ENCODE measurements at places on chromosomes 7 and 10.

- no peak for DNase-seq
These were observed 297.0 kb downstream of the CCDC3 start for GRCh38 chr10:12704488-12704887.

DNA sequence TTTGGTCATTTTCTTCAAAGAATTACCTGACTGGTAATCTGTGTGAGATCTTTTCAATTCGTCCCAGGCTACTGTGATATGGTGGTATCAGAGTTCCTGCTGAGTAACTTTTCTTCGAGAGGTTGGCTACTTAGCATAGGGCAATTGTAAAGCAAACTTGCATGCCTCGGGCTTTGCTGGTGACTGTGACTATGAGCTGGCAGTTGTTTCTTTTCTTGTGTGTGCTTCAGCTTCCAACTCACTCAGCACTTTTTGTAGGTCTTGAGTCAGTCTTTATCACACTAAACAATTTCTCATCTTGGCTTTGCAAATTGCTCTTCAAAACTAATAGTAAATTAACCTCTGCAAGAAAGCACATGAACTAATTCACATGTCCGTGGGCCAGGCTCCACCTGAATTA is 44.3 kb downstream of the PRR15 start:
- no peak for DNase-seq

DNA sequence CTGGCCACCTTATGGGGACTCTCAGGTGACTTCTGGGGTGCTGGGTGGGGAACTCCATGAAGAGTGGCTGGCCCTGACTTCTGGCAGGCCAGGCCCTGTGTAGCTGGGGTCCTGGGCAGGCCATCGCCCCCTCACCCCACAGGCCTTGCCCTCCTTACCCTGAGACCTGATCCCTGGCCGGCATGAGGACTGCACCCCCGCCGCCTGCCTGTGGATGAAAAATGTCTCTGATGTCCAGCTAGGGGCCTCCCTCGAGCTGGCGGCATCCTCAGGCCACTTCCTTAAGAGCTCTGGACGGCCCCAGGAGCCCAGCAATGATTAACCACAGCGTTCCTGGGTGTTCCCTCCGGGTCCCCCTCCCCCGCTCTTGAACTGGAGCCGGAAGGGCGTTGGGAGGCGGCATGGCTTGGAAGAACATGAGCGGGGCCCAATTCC is 31.8 kb upstream of the SHH start:
- no peak for DNase-seq

- no peak for DNase-seq
These were observed 129.4 kb downstream of the BMPER start for GRCh38 chr7:34034728-34035127.
